ENCODE measurements at places on chromosomes 3 and 15.

- DNase-seq: no peak
These were observed 466.1 kb upstream of the PPP2R3A start for GRCh38 chr3:135499426-135499825.

DNA sequence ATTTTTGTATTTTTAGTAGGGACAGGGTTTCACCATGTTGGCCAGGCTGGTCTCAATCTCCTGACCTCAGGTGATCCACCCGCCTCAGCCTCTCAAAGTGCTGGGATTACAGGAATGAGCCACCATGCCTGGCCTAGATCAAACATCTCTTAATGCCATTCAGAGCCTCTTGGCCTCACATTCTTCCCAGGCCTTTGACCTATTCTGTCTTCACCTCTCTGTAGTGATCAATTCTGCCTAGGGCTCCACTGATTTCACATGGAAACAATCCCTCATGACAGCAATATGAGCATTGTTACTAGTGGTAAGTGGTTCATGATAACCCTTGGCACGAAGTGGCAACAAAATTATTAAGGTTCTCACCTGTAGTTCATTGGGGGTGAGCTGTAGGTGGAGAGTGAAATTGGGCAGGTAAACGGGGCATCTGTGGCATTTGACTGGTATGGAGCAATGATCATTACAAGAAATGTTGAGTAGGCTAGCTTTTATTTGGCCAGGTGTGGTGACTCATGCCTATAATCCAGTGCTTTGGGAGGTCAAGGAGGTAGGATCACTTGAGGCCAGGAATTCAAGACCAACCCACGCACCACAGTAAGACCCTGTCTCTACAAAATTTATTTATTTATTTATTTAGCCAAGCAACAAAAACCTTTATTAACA, 4.8 kb upstream of the ARPIN start:
- DNase-seq: no peak

DNA sequence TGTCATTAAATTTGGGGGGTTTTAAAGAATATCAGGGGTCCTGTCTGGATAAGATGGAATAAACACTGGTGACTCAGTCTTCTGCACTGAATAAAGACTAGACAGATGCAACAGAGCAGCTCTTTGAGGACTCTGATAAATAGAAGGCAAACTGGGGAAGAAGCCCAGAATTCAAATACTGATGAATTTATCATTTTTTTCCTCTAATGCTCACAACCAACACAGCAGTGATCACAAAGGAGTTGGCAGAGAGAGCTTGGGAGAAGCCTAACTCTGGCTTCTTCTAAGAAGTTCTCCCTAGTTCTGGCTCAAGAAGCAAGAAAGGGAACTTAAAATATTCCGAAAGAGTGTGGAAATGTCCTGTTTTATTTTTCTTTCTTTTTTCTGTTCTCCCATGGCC, 597.8 kb downstream of the FGF12 start:
- DNase-seq: no peak

DNA sequence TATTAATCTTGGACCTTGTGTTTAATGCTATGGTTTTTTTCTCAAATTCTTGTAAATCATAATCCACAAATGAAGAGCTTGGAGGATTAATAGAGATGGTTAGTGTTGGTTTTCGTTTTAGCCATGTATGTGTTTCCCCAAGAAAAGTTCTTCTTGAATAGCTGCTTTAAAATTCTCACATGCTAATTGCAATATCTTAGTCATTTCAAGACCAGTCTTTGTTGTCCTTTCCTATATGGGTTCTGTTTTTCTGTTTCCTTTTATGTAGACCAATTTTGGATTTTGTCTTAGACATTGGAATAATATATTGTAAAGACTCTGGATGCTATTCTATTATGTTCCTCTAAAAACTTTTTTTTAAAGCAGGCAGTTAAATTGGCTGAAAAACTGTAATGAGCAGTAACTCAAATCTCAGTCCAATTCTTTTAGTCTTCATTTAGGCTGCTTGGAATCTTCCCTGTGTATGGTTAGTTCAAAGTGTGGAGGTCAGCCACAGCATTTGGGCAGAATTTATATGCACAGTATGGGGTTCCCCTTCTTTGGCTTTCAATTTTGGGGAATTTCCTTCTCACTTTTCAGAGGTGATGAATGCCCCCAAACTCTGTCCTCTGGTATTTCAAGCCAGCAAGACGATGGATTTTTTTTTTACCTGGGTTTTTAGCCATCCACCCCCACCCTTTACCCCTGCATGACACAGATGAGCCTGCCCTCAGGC, 39.1 kb upstream of the DNAJC13 start:
- no peak for DNase-seq

GRCh38 chr3:115072265-115073021, 74.6 kb downstream of the ZBTB20 start:
- DNase-seq: no peak

DNA sequence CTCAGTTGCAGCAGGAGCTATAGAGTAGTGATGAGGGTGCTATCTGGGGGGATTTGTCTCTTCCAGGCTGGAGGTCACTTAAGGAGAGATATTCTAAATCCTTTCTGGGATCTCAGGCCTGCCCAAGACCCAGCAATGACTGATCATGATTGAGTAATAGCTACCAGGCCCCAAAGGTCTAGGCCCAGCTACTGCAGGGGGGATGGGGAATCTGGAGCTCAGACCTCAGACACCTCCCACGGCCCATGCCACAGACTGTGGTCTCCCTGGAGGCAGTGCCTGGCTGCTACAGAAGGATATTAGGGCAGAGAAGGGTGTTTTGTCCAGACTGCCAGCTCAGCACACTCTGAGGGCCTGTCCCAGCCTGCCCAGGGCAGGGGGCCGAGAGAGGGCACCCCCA, 6.9 kb downstream of the SLC38A3 start:
- DNase-seq: no peak

DNA sequence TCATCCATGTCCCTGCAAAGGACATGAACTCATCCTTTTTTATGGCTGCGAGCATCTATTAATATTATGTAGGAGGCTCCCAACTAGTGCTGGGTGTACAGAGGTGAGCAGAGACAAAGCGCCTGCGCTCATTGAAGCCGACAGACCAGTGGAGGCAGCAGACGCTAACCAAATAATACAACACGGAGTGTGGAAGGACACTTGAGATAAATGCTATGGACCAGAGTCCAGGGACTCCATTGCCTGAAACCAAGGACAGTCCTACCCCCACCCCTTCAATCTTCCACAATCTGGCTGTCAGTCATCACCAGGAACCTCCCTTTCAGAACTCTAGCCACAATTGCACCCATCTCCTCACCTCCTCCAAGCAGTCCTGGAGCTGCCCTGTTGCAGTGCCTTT, 41.5 kb downstream of the KLHL6 start:
- no peak for DNase-seq

DNA sequence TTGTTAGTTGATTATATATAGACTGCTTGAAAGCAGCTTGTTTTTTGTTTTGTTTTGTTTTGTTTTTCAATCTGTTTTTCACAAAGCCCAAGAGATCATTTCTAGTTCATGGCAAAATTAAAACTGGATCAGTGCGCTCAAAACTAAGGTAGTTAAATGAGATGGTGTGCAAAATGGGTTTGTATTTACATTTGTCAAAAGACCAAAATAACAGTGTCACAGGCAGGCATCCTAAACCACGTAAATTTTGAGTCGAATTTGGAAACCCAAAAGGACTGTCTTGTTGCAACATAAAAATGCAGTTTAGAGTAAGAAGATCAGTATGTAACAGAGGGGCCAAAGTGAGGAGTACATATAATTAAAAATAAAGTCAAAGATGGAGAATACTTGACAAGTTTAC, 2.4 kb downstream of the DMXL2 start:
- DNase-seq: no peak

DNA sequence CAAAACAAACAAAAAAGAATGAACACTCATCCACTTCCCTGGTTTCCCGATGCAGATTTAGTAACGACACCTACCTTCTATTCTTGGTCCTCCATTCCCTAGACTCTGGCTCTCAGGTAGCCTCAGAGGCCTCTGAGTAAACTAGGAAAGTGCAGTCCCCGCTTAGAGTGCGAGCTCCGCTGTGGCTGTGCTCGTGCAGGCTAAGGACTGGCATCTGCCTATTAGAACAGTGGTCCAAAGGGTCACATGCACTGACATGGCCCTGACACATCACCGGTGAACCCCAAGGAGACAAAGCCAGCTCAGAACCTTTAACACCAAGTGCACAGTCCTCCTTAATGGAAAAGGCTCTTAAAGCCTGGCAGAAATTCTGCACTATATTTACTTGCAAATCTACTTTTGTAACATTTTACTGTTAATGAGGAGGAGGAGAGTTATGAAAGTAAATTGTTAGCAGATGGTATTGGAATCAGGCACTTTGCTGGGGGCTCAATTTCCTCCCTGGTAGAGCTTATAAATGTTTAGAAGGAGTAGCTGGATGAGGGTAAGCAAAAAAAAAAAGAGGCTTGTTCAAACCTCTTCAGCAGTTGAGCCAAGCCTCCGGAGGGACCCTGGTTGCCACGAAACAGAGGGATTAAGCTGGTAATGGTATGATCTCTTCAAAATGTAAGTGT, 31.1 kb downstream of the VGLL4 start:
- no peak for DNase-seq

DNA sequence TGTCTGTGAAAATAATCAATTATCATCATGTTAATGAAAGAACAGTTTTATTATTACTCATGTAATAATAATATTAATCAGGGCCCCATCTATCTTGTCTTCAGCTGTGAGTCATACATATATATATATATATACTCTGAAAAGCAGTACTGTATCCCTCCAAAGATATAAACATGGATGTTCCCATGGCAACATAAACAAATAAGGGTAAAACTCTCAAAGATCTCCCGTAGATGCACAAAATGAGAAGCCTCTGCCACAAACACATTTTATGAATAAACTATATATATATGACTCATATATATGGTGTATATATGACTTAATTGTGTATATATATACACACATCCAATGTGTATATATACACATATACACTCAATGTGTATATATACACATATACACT, 163.8 kb upstream of the ARHGEF26 start:
- no peak for DNase-seq

- no peak for DNase-seq
These were observed 470.3 kb downstream of the CNTN4 start for GRCh38 chr3:2568929-2569328.

GRCh38 chr15:81940467-81941451, 105.1 kb downstream of the MEX3B start:
- no peak for DNase-seq

DNA sequence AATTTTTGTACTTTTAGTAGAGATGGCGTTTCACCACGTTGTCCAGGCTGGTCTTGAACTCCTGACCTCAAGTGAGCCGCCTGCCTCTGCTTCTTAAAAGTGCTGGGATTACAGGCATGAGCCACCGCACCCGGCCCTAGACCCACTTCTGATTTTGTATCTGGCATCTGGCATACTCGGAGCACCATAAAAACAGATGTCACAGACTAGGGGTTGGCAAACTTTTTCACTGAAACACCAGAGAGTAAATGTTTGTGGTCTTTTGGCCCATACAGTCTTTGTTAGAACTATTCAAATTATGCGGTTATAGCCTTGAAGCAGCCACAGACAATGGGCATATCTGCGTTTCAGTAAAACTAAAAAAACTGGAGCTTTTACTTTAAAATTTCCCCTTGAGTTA, 110.7 kb downstream of the TJP1 start:
- DNase-seq: no peak

- no peak for DNase-seq
These were observed 246.6 kb downstream of the CBLB start for GRCh38 chr3:105622169-105622568.

Measured in activated CD4-positive, CD25-positive, alpha-beta regulatory T cell treated with anti-CD3 and anti-CD28 coated beads, Interleukin-2, amount 50 U/mL, for 16 hours (primary cell).